ENCODE measurements at places on chromosomes 7 and 10.
A peak's percentile ranks its signal among the peaks of the same experiment; 100 is the strongest.

- no peak for DNase-seq
Measured at GRCh38 chr7:22867003-22867402, 44.4 kb upstream of the TOMM7 start.

DNA sequence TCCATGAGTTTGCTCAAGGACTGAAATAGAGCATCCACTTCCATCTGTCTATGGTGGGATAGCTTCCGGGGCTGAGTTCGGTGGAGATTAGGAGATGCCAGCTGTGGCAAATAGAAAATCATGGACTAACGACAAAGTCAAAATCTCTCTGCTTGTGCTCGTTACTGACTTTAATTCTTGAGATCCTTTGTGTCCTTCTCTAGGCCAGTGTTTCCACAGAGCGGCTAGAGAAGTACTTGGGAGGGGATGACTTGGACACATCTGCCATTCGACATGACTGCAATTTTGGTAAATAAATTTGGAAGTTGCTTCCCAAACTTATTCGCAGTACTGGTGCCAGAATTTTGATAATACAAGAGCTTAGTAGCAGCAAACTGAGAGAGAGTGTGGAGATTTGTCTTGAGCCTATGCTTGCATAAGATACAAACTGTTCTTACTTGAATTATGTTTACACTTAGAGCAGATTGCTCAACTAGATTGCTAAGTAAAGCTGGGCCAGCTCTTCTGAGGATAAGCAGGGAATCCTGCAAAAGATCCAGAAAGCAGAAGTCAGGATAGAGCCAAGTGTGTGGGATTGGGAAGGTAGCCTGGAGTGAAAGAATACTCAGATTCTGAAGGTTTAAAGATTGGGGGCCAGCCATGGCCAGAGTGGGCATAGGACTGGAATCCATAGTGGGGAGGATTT lies 27.6 kb downstream of the ABCC2 start:
- DNase-seq, result no peak

GRCh38 chr7:2807845-2808772 lies 36.0 kb downstream of the GNA12 start:
- peak; percentile 37 for DNase-seq

DNA sequence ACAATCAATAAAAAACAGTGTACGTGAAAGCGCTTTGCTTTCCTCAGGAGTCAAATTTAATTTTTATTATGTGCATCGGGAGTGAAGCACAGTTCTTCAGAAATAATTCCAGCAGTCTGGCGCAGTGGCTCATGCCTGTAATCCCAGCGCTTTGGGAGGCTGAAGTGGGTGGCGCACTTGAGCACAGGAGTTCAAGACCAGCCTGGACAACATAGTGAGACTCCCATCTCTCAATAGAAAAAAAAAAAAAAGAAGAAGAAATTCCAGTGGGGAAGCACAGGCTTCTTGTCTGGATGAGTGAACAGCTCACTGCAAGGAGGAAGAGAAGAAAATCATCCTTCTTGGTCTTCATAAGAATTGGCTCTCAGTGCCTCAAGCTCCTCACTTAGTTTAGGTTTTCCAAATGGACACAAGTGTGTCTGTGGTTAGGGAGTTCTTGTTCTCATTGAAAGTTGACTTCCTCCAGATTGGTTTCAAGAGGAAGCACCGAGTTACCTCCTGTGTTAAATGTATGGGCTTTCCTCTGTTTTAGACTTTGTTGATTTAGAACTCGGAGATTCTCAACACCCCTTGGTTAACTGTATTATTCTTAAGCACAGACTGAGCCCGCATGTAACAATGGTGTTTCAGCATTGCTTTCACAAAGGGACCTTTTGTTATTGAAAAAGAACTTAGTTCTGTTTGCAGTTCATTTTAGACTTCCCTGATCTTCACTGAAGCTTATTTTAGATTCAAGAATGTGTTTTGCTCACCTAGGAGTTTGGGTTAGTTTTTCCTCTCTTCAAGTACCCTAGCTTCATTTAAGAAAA lies 28.0 kb downstream of the LMTK2 start:
- no peak for DNase-seq

DNA sequence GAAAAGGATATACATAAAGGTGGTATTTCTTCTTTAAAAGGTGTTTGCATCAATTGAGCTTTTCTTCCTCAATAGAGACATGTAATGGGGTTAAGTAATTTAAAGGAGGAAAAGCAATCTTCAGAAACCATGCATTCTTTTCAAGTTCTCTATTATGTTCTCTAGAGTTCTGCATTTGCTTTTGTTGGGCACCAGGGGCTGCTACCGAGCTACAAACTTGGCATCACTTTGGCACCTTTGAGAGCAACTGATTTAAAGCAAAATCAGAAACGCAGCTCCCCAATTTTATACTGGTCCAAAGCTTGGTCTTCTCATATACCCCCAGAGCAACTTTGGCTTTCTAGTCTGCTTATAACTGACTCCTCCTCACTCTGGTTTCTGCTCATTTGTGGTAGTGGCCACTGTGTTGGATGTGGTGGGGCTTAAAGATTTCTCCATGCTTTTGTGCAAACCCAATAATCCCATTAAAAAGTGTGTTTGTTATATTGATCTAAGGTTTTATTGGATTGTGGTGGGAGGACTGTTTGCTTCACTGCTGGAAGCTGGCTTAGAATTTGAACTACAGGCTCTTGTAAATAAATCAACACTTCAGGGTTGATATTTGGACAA lies 712.1 kb downstream of the PHTF2 start:
- peak; percentile 49 for DNase-seq

DNA sequence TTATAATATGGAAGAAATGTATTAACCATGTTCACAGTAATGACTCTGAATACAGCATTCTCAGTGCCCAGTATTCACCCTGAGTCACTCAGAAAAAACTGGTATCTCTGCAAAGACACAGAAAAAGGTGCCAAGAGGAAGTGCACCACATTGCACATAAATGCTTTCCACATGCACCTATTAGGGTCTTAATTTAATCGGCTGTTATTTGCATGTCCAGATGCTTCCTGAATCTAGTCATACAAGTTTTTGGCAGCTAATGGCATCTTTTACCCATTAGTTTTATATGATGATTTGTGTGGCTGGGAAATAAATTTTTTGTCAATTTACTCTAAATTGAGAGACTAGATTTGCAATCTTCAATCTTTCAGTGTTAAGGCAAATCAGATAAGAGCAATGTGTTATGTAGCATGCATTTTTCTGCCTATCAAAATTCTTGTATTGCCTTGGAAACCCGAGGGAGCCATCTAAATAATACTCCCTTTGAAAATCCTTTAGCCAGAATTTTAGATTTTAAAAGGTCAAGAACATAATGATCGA lies 58.2 kb downstream of the ZNF680 start:
- DNase-seq, result no peak

GRCh38 chr7:134691546-134692343 lies 45.1 kb downstream of the BPGM start:
- DNase-seq, result no peak

Data from right lobe of liver (tissue), 6 donors.